Skin of body (tissue), 3 donors: ENCODE measurements at places on chromosomes 1 and 21. TPM values are rescaled to one million over a fixed set of nuclear protein-coding genes. Genes with fewer than 3 reads are reported as not detected.
A peak's percentile ranks its signal among the peaks of the same experiment; 100 is the strongest.

GRCh38 chr21:40706806-40707655 is 139.9 kb downstream of the DSCAM start:
- DNase-seq = no peak

- peak; percentile 28 for DNase-seq
These were observed 16.6 kb upstream of the RNF19B start for GRCh38 chr1:32981003-32981901.

CD164L2 gene
- total RNA-seq = 0.30 TPM

GRCh38 chr1:26790551-26790953 is 2.8 kb downstream of the PIGV start:
- DNase-seq = no peak

CACNA1S gene
- total RNA-seq = 5.3 TPM

PPM1J gene
- total RNA-seq = 0.59 TPM

GRCh38 chr1:164755690-164756089 is 196.7 kb downstream of the PBX1 start:
- no peak for DNase-seq

C1QTNF12 gene
- total RNA-seq = 2.5 TPM

DNA sequence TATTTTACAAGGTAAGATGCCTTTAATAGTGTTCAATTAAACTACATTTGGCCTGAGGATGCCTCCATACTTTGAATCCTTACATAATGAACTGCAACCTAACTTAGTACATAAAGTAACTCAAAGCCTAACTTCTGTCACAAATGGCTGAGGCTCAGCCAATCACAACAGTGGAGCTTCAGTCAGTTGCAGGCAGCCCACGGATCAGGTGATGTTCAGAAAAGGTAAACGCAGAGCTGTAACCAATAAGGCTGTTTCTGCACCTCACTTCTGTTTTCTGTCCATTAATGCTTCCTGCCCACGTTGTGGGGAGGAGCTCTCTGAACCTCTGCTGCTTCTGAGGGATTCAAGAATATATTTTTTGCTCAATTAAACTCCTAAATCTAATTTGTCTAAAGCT is 94.8 kb upstream of the KIAA0040 start:
- DNase-seq = no peak

DNA sequence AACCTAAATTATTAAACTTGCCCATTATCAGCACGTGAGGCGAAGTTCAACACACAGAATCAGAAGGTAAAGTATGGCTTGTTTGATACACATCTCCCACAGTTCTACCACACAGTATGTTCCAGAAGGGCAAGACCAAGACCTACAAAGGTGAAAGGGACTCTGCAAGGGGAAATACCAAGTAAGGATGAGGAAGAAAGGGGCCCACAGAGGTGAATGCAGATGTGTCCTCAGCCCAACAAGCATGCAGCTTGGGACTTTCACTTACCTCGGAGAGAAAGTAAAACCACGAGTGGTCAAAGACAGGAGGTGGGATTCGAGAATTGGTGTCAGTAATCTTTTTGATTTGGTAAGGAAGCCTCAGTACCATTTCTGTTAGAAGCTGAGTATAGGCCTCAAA is 85.8 kb downstream of the UBR4 start:
- no peak for DNase-seq

DNA sequence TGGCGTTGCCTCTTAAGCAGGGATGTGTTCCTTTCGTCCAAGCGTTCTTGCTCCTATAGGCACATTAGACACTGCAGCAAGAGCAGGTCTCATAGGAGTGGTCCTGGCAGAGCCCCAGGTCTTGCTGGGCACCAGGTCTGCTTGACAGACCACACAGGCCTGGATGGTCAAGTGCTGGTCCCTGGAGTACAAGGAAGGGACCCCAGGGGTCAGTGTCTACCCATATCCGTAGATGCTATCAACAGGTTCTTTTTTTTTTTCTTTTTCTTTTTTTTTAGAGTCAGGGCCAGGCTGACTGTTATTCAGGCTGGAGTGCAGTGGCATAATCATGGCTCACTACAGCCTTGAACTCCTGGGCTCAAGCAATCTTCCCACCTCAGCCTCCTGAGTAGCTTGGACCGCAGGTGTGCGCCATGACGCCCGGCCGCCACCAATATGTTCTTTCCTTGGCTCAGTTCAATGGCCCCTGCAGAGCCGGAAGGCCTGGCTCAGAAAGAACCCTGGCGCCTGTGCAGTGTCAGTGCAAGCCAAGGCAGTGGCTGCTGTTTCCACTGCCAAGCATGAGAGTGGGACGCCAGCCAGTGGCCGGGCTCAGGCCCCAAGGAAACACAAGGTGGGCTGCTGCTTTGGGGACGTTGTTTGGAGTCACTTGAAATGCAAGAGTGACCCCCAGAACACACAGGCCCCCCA is 10.0 kb upstream of the TNFRSF8 start:
- DNase-seq = no peak

DNA sequence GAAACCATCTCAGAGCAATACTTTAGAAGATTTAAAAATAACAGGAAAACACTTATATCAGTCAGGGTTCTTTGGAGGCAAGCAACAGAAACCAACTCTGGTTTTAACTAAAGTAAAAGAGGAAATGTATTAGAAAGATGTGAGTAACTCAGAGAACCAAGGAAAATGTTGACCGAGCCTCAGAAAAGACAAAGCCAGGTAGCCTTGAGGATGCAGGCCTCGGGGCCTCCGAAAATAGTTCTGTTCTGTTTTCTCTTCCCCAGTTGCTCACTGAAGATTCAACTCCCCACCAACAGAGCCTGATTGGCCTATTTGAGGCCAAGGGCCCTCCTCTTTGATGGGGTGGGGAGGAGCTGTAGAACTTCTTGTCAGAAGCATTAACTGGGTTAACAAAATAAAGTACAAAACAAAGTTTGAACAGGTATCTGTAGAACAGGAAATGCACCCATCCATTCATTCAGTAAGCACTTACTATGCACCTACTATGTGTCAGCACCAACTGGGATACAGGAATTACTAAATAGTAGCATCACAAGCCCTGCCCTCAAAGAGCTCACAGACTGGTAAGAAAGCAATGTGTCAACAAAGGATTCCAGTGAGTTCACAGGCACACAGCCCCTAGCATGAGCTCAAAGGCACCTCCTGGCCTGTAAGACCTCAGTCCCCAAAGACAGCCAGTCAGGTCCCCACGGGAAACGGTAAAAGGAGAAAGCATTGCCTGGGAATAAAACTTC is 12.6 kb downstream of the SLAMF8 start:
- no peak for DNase-seq

GRCh38 chr1:115522386-115522785 is 119.4 kb upstream of the VANGL1 start:
- DNase-seq = no peak

GRCh38 chr1:48761986-48762385 is 14.7 kb downstream of the BEND5 start:
- DNase-seq = peak; percentile 7

S100A7 gene
- total RNA-seq = 130 TPM

GRCh38 chr1:202871367-202871766 is 17.6 kb downstream of the RABIF start:
- DNase-seq = no peak

GRCh38 chr1:2606881-2607621 is 20.5 kb downstream of the PRXL2B start:
- no peak for DNase-seq

CBS gene
- total RNA-seq = 3.7 TPM

DNA sequence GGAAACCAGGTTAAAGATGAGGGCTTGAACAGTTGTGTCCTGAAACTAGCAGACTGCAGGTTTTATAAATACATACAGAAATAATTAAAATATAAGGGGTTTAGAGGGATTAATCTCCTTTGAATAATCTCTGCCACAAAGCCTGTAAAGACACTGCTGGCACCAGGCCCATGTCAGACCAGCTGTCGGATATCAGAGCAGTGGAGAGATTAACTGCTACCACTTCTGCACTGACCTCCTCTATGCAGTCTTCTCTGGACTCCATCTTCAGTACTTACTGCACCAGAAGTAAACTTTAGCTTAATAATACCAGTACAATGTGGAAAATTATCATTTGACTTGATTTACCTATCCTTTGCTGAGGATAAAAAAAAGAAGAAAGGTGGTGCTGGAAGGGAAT is 128.6 kb downstream of the LHX4 start:
- no peak for DNase-seq

DNA sequence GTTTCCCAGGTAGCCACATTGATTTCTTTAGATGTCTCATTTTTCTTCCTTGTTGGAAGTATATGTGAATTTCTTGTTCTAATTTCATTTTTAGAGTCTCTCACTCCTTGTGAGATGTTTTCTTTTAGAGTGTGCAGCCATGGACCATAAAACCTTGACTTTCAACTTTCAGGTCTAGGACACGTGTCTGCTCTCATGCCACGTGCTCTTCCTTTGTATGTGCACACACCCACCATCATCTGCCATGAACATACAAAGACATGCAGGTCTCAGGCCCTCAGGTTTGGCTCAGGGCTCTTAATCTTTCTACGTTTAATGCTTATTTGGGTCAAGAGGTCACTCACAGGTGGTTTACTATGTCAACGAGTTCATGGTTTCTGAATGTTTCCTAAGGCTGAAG is 70.6 kb downstream of the DDX20 start:
- no peak for DNase-seq

DNA sequence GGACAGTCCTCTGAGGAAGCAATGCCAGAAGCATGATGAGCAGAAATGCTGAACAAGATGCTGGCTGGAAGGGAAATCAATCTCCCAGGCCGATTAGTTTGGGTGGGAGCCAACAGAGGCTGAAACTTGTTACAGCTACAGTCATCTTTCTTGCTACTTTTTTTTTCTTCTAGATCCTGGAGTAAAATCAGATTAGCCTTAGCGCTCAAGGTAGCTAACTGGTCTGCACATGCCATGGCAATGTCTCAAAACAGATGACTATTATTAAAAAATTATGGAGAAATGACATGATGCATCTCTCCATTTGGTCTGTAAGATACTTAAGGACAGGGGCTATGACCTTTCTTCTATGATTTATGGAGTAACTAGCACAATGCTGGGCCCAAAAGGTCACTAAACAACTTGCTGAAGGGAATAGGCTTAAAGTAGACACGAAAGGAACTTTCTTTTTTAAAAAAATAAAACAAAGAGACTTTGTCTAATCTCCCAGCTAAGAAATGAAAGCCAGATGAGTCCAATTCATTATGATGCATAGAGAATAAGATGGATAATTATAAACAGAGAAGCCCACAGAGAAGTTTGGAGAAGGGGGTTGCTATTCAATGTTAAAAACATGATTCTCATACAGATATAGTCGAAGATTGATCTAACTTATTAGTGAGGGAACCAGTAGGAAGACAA is 42.5 kb downstream of the UTP25 start:
- DNase-seq = peak; percentile 94

GRCh38 chr1:52593495-52593894 is 8.7 kb upstream of the GPX7 start:
- DNase-seq = no peak

- no peak for DNase-seq
These were observed 105.5 kb downstream of the HIVEP3 start for GRCh38 chr1:41813226-41813625.

FMO5 gene
- 3.1 TPM for total RNA-seq

DNA sequence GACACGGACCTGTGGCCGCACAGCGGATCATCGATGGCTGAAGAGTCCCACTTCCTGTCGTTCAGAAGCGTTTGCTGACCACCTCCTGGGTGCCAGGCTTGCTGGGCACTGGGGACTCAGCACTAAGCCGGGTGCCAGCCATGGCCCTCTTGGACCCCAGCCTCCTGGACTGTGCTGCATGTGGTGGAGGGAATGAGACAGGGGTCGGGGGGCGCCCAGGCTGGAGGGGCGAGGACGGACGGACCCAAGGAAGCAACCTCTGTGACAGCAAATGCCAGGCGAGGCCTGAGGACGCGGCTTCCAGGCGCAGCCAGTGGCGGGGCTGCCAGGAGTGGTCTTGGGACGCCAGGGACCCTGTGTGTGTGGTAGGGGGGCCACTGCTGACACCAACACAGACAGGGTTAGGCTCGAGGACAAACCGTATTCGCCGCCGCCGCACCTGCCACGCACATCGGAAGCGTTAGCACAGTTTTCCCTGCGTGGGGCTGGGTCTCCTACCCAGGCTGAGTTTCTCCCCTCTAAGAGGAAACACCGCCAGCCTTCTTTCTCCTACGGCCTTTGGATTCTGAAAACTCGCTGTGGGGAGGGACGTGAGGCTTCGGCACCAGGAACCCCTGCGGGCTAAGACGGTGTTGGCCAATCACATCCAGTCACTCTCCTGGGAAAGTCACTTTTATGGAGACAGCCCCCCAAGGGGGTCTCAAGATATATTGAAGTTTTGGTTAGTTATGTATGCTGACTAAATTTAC is 3.1 kb upstream of the MXRA8 start:
- no peak for DNase-seq
